ENCODE measurements at places on chromosomes 1 and 21.
A peak's percentile ranks its signal among the peaks of the same experiment; 100 is the strongest.

DNA sequence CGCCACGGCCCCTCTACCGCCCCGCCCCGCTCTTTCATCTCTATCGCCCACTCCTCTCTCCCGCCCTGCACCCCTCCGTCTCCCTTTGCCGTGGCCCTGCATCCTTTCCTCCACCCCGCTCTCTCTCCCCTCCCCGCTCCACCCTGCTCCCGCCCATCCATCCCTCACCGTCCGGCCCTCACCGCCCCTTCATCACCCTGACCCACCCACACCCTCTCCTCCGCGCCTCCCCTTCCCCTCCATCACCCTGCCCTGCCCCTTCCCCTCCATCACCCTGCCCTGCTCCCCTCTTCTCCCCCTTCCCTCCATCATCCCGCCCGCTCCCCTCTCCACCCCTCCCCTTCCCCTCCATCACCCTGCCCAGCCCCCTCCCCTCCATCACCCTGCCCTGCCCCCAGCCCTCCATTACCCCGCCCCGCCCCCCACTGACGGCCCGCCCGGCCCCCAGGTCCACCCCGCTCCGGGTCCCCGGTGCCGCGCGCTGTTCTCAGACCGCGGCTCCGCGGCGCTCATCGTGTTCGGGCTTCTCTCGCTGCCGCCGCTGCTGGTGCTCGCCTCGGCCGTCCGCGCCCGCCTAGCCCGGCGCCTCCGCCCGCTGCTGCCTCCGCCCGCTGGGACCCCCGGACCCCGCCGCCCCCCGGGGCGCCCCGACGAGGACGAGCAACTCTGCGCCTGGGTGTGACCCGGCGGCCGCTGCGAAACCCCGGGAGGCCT lies 6.2 kb upstream of the ANKRD65 start:
- no peak for DNase-seq

GRCh38 chr1:184935920-184936798 lies 38.1 kb downstream of the NIBAN1 start:
- no peak for DNase-seq

GRCh38 chr1:15707239-15707925 lies 23.3 kb downstream of the PLEKHM2 start:
- no peak for DNase-seq

DNA sequence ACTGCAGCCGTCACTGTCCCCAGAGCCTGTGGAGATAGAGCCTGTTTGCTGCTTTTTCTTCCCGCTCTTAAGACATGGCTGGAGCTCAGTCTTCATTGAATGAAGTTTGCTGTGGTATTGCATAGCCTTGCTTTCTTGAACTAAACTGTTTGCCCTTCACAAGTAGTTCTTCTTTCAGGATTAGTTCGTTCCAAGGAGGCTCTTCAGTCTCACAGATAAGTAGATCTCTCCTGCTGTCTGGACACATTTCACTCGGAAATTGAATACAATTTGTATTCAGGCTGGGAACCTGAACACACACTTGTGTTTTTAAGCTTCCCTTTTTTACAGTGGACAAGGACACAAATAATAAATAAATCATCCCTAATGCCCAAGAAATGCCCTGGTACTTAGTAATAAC lies 34.7 kb downstream of the IFNAR1 start:
- no peak for DNase-seq

- DNase-seq = no peak
Measured at GRCh38 chr1:164641353-164641730, 82.4 kb downstream of the PBX1 start.

DNA sequence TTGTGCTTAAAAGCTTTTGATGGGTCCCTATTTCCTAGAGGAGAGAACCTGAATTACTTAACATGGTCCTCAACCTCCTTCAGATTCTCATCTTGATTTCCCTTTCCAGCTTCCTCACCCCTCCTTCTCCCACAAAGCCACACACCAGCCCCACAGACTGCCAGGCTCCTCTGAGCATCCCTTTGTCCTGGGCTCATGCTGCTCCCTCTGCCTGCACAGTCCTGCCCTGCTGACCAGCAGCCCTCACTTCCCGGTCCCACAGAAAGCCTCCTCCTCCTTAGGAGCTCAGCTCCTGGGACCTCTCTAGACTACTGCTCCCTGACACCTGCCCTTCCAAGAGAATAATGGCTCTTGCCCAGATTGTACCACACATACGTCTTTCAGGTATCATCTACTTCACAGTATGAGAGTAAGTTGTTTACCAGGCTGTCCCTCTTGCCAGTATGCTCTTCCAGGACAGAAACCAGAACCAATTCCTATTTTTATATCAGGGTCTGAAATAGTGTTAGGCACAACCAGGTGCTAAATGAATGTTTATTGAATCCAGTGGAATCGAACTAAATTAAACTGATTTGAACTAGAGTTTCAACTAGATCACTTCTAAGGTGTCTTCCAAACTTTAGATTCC lies 373.4 kb downstream of the LMX1A start:
- DNase-seq = no peak

- DNase-seq = no peak
Measured at GRCh38 chr1:55500601-55501000, 285.4 kb upstream of the USP24 start.

DNA sequence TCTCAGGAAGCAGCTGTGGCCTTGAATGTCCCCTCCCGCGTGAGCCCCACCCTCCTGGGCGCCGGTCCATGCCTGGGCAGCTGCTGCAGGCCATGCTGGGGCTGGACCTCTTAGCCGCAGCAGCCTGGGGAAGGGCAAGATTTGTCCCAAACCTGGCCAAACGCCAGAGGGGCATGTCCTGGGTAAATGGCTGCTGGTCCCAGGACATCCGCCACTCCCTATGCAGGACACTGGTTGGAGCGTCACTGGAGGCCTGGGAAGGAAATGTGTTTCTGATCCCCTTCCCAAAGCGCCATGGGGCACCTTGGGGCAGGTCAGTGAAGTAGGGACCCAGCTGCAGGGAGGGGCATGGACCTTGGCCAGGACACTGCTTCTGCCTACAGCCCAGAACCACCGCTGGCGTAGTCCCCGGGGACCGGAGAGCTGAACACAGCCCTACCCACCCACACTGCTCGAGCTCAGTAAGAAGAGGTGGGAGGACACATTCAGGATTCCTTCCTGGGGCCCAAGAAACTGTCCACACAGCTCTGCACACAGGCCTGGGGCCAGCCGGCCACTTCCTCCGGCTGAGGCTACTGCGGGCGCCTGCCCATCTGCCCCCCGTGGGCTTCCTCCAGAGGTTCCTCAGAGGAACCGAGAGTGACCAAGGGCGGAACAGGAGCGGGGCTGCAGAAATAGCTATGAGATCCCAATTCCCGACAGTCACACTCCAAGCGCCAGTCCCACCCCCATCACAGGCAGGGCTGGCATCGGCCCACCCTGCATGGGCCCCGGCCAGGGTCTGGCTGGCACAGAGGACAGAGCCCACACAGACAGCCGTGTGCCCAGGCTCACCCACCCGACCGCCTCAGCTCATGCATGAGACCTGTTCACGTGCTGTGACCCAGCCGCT lies 10.8 kb upstream of the PLEKHG5 start:
- DNase-seq = no peak

GRCh38 chr1:97461782-97462181 lies 459.1 kb downstream of the DPYD start:
- DNase-seq = no peak

DNA sequence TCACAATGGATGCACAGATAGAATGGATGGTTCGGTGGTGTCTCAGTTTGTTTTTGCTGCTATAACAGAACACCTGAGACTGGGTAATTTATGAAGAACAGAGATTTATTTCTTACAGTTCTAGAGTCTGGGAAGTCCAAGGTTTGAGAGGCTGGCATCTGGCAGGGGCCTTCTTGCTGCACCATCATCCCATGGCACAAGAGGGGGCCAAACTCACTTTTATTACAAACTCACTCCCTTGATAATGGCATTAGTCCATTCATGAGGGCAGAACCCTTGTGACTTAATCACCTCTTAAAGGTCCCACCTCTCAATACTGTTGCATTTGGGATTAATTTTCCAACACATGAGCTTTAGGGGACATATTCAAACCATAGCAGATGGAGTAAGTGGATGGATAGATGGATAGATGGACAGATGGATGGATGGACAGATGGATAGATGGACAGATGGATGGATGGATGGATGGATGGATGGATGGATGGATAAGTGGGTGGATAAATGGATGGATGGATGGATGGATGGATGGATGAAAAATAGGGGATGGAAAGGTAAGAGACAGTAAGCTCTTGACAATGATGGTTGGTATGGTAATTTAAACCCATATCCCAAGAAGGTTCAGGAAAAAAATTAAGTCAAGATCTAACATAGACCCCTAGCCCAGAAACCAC lies 16.5 kb downstream of the CAMK2N1 start:
- no peak for DNase-seq

DNA sequence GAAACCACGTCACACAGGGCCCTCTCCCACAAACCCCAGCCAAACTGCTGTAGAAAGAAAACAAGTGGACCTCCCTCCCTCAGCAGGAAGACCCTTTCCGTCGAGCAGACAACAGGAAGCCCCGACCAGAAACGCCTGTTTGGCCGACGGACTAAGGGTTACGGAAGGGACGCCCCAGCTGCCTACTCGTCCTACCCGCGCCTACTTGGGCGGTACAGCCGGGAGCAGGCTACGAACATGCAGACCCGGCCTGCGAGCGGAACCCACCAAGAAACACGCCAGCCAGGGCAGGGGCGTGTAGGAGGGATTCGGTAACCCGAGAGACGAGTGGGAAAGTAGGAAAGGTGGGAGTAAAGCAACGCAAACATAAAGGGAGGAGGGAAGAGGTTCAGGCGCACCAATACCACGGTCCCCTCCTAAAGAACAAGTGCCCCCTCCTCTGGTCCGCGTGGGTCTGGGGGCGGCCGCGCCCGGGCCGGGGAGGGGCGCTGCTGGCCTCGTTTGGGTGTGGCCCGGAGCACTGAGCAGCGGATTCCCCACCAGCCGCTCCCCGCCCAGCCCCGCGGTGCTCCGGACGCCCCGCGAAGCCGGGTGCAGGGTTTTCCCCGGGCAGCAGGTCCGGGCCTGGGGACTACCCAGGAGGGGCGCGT lies 450 bp downstream of the S100A10 start:
- peak; percentile 20 for DNase-seq

- no peak for DNase-seq
Measured at GRCh38 chr1:234469376-234469775, 9.6 kb downstream of the TARBP1 start.

DNA sequence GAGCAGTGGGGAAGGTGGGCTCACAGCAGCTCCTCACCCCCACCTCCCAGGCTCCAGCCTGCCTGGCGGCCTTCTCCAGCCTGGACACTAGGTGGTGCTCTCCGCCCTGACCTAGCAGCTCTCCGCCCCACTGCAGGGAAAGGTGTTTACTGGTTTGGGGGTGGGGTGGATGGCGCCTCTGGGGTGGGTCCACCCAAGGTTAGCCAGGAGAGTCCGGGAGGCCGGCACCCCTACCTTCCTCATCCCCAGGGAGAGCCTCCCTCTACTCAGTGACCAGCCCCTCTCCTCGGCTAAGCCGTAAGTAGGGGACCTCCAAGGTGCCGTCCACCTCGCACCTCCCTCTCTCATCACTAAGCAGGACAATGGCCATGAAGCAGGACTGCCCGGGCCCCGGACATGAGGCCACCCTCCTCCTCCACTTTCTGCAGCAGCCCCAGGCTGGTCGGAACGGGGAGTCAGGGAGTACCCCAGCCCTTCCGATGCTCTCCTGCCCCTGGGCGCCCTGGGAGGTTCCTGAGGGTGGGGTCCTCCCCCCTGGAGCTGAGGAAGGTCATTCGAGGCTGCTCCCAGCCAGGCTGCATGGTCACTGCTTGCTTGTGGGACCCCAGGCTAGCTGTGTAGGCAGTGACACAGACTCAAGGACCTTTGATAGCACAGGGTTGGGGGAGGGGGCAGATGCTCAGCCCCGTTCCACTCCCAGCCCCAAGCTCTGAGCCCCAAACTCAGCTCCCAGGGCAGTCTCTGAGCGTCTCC lies 101.4 kb upstream of the VAMP3 start:
- DNase-seq = peak; percentile 23

DNA sequence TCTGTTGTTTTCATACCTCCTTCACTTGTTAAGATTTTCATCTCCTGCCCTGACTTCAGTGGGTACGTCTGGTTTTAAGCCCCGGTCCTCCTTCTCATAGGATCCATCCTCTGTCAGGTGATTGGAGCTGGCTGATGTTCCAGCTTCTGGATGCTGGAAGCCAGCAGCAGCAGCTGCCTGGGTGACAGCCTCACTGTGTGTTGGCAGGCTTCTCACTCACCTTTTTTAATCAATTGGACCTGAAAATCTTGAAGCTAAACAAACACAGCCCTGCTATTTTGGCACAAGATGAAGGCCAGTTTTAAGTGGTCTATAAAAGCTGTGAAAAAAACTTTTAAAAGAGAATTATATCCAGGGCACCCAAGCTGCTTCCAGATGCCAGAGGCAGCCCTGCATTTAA lies 181.0 kb downstream of the DISC1 start:
- no peak for DNase-seq

DNA sequence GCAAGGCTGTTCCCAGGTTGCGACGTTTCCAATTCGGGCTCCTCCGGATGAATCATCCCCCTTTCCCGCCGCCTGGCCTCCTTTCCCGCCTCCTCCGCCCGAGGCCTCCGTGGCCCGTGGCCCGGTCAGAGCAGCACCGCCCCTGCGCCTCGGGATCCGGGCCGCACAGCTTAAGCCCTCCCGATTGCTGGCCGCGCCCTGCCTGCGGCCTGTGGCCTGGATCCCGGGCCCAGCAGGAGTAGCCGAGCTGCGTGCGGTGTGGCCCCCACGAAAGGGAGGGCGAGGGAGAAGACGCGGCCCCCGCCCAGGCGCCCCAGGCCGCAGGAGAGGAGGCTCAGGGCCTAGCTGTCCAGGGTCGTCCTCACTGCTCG lies 1.0 kb downstream of the TMEM200B start:
- no peak for DNase-seq

GRCh38 chr1:174222166-174222949 lies 63.0 kb downstream of the RABGAP1L start:
- DNase-seq = no peak

GRCh38 chr21:35084869-35085268 lies 35.8 kb upstream of the RUNX1 start:
- DNase-seq = no peak

- no peak for DNase-seq
Measured at GRCh38 chr1:198246337-198246736, 89.5 kb downstream of the NEK7 start.

GRCh38 chr1:42734201-42735035 lies 5.6 kb downstream of the CLDN19 start:
- no peak for DNase-seq

GRCh38 chr1:24317956-24318614 lies 1.1 kb upstream of the GRHL3 start:
- no peak for DNase-seq

DNA sequence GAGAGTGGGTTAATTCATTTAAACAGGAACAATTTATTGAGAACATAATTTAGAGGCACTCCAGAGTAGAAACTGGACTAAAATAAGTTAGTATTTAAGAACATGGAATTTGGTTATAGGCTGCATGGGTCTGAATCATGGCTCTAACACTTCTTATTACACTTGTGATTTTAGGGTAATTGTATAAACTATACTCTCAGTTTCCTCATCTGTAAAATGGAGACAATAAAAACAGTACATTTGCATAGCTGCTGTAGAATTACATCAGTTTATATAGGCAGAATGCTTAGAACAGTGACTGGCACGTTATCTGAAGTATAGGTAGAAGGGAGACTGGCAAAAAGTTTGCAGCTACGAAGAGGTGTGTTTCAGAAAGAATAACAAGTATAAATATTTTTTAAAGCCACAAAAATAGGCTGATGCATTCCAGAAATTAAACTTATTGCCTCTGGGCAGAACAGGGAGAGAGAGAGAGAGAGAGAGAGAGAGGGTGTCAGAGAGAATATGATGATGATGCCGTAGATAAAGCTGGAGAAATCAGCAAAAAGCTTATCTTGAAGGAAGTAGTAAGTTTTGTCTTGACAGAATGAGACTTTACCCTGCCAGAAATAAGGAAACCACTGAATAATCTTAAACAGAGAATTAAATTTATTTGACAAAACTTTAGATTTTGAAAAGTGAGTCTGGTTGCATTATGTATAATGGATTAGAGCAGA lies 8.1 kb upstream of the OR6K3 start:
- no peak for DNase-seq
